Activated gamma-delta T cell treated with anti-CD3 and anti-CD28 coated beads, Interleukin-2, amount 50 U/mL, for 16 hours (primary cell): ENCODE measurements at places on chromosomes 7 and 10.

DNA sequence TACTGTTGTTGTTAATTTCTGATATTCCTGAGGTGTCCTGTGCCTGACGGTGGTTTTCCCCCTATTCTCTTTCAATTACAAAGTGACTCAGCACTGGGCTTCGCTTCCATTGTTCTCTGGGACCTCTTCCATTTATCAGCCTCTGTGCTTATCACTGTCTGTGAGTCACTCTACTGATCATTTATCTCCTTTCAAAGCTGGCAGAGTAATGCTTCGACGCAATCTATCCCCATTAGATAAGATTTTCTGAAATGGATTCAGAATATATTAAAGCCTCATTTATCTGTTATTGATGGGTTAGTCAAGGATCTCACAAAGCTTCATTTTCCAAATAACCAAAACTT, 679.2 kb downstream of the SDK1 start:
- no peak for DNase-seq

DNA sequence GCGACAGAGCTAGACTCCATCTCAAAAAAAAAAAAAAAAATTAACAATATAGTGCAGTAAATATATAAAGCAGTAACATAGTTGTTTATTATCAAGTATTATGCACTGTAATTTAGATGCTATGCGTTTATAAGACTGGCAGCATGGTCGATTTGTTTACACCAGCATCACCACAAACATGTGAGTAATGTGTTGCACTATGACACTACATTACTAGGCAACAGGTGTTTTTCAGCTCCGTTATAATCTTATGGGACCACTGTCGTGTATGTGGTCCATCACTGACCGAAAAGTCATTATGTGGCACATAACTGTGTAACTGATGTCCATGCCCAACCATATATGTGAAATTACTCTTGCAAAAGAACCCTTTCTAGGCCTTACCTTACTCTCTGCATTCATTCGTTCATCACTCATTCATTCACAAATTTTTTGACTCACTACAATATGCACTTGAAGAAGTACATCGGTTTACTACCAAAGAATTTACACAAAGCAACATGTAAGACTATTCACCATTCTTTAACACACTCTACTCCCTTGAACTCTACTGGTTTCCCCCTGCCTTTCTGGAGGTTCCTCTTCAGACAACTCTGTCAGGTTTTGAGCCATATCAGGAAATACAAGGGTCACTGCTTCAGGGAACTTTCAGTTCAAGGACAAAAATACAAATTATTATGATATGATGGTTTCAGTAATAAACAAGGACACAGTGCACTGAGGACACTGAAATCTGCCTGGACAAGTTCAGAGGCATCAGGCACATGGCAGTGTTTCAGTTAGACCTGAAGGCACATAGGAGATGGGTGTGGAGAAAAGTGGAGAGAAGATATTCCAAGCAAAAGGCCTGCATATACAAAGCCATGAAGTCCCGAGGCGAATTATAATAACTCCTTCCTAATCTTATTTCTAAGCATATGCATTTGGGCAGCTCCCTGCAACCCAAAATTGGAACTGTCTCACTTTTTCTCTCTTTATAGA, 17.4 kb downstream of the ITGB1 start:
- DNase-seq, result no peak

- DNase-seq, result peak; percentile 63
Observed at GRCh38 chr10:17023386-17024298, 106.0 kb downstream of the CUBN start.

- DNase-seq, result no peak
Observed at GRCh38 chr10:77245953-77246352, 391.7 kb downstream of the KCNMA1 start.

DNA sequence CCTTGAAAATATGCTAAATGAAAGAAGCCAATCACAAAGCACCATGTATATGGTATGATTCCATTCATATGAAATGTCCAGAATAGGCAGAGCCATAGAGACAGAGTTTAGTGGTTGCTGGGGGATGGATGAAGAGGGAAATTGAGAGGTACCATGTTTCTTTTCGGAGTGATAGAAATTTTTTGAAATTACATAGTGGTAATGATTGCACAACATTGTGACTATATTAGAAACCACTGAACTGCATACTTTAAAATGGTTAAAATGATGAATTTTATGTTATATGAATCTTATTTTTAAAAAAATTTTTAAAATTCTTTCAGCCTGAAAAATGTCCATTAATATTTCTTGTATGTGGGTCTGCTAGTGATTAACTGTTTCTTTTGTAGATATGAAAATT, 26.1 kb downstream of the DNAJC9 start:
- DNase-seq, result no peak

DNA sequence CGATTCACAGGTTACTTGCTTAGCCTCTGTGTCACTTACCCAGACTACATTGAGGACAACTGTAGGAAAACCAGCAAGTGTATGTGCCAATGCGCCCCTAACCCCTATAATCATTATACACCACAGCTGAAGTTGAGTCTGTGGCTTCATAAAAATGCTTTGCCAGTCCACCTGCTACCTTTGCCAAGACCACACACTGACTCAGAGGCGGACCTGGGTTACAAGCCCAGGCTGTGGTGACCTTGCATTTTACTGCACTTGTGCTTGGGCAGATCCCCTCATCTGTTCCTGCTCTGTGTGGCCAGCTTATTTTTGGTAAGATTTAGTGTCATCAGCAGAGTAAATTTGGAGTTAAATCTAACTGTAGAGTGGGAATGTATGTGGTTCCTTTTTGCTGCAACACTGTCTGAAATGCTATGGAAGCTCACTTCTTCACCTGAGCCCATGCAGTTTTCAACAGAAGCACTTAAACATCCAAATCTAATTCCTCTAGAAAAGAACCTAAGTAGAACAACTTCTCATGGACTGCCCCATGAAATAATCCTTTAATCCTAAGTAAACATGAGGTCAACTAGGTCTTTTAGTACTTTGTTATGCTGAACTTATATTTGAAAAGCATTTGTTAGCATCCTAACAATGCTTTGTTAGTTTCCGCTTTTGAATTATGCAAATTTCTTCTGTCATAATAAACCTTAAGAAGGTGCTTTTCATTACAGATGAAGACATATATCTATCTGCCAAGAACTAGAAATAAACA, 96.2 kb upstream of the AMPH start:
- no peak for DNase-seq

DNA sequence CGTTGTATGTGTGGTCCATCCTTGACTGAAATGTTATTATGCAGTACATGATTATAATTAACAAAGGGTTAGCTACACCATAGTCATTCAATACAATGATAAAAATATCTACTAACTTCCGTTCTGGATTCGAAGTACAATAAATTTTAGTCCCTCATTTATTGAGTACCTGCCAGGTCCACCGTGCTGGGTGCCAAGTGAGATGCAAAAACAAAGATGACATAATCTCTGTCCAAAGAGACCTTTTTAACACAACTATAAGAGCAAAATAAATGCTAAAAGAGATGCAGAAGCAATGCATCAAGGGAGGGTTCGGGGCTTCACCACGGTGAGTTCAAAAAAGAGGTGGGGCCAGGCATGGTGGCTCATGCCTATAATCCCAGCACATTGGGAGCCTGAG, 33.1 kb downstream of the LAMB1 start:
- DNase-seq, result no peak

- no peak for DNase-seq
Observed at GRCh38 chr7:131845573-131846314, 289.3 kb upstream of the PODXL start.

- DNase-seq, result peak; percentile 19
Observed at GRCh38 chr10:5888843-5889623, 660 bp downstream of the ANKRD16 start.

DNA sequence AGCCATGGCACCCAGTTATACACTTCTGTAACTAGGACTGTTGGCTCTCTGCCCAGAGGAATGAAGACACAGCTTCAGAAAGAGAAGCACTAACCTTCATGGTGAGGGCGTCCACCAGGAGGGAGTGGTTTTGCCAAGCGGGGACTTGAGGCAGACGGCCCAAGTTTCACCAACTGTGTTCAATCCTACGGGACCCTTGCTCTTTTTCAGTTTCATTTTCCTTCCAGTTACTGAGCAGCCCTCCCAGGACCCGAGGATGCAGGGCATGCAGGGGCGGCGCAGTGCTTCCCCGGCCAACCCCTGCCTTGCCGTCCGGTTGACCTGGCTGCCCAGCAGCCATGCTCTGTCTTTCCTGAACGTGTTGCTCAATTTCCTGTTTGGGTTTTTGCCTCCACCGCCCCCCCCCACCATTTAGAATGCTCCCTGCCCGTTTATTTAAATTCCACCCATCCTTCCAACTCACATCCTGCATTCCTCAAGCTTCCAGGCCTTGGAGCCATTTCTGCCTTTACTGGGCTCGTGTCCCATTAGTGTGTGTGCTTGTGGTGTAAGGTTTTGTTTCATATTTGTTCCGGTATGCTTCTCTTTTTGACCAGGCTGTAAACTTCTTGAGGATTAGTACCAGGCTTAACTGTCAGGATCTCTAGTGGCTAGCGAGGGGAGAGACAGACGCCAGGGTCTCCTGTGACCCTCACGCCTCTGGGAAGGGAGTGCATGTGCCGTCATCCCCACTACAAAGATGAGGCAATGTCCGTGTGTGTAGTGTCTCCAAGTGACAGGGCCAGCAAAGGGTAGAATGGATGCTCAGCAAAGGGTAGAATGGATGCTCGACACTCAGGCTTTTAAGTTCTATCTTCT, 31.6 kb downstream of the IL15RA start:
- no peak for DNase-seq

- no peak for DNase-seq
Observed at GRCh38 chr7:44068054-44068453, 2.7 kb upstream of the PGAM2 start.

DNA sequence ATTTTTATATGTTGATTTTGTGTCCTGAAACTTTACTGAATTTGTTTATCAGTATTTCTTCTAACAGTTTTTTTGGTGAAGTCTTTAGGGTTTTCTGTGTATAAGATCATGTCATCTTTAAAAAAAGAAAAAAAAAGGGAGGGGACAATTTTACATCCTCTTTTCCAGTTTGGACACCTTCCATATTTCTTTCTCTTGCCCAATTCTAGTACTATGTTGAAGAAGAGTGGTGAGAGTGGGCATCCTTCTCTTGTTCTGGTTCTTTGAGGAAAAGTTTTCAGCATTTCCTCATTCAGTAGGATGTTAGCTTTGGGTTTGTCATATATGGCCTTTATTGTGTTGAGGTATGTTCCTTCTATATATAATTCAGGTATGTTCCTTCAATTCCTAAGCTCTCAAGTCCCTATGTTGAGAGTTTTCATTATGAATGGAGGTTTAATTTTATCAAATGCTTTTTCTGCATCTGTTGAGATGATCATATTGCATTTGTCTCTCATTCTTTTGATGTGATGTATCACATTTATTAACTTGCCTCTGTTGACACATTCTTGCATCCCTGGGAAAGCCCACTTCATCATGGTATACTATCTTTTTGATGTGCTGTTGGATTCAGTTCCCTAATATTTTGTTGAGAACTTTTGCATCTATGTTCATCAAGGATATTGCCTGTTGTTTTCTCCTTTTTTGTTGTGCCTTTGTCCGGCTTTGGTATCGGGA, 12.1 kb downstream of the TAS2R40 start:
- no peak for DNase-seq

DNA sequence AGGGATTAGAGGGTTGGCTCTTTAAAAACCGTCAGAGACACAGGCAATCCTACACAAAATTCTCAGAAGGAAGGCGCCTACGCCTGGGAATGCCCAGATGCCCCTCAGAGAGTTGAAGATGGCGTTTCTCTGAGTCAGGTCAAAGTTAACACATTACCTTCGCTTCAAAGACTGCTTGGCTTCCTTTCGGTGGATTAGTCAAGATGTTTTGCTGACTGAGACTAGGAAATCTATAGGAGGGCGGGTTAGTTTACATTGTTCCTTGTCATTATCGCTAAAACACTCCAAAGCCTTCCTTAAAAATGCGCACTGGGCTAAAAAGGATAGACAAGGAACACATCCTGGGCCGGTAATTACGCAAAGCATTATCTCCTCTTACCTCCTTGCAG, 995 bp upstream of the CFTR start:
- no peak for DNase-seq

GRCh38 chr7:98907570-98907969, 29.2 kb downstream of the TRRAP start:
- no peak for DNase-seq

GRCh38 chr10:71864911-71865361, 13.9 kb upstream of the PSAP start:
- no peak for DNase-seq

DNA sequence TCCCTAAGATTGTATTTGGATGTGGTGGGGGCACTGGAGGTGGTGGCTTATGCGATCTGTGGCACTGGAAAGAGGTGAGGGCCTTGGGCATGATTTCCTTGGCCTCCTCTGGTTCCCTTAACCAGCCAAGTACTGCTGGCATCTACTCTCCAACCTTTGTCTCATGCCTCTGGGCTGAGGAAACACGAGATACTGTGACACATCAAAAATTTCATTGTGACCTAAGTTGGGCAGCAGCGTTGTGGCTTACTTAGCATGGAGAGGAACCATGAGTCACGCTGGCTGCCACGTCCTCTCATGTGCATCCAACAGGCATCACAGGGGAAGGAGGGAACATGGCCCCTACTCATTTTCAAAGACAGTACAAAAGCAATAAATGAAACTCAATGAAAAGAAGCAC, 29.7 kb upstream of the GSDME start:
- no peak for DNase-seq

- DNase-seq, result no peak
Observed at GRCh38 chr7:49788455-49789059, 15.1 kb downstream of the VWC2 start.

GRCh38 chr10:2984682-2985081, 82.7 kb upstream of the PFKP start:
- no peak for DNase-seq

DNA sequence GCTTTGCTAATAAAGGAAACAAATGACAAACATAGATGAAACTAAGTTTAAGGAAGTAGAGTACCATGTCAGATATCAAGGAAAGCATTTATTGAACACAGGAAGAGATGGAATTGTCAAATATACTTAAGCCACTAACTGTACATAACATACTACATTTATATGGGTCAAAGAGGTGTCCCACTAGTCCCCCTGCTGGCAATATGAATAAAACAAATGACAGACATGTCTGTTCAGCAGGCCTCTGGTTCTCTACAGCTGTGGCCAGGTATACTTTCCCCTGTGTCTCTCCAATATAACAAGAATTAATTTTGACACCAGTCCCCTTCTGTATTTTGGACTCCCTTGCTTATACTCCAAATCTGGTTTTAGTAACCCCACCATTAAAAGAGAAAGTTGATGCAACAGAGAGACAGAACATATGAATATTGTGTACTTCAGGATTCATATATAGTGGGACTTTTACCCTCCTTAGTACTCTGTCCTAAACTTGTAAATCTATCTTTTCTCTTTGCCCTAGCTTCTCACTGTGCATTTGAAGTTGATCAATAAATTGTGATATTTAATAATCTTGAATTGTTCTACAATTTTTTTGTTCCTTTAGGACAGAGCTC, 42.9 kb downstream of the CD36 start:
- DNase-seq, result no peak

- DNase-seq, result peak; percentile 7
Observed at GRCh38 chr10:100621360-100622205, 85.8 kb downstream of the HIF1AN start.
